Activated effector memory CD4-positive, alpha-beta T cell treated with anti-CD3 and anti-CD28 coated beads, Interleukin-2, amount 50 U/mL, for 16 hours (primary cell): ENCODE measurements at places on chromosomes 5 and 9.
A peak's percentile ranks its signal among the peaks of the same experiment; 100 is the strongest.

DNA sequence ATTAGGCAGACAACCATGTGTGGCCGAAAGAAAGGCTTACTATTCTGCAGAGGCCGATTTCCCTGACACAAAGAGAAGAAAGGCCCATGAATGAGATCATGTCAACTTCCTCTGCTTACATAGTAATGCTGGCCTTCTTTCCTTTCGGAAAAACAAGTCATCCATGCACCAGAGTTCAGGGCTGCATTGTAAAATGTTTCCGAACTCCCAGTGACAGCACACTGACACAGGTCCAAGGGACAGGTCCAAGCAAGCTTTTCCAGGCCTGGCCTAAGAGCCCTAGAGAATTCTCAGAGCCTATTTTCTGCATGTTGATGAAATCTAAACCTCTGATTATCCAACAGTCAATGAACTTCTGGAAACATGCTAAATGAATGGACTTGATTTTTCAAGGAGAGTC, 140.9 kb downstream of the ZNF608 start:
- DNase-seq = no peak

DNA sequence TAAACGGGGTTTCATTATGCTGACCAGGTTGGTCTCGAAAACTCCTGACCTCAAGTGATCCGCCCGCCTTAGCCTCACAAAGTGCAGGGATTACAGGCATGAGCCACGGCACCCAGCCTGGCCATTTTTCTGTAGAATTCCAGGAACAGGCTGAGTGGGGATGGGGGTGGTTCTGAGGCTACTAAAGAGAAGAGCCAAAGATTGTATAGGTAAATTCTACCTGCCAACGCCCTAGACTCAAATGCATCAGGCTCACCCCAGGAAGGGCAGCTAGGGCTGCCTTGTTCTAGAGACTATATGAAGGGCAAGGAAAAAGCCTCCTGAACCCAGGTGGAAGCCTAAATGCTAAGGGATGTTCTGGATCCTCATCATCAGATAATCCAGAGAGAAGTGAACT, 1.6 kb upstream of the C5orf52 start:
- no peak for DNase-seq

GRCh38 chr9:97311798-97312500, 4.5 kb downstream of the CCDC180 start:
- no peak for DNase-seq

DNA sequence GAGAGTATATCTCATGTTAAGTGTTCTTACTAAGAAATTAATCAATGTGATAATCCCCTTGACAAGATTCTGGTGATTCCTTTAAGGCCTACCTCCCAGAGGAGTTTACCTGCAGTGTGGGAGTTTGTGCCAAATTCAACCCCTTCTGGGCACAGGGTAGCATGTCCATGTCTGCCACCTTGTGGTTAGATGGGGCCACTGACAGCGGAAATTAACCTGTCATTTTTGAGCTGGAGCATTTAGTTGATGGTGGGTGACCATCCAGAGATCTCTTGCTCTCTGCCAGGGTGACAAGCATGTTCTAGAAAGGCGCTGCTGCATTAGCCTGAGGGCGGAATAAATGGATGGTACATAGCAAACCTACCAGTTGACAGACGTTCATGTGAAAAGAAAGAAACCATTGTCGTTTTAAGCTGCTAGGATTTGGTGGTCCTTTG, 132.2 kb downstream of the FBXO4 start:
- DNase-seq = peak; percentile 80

DNA sequence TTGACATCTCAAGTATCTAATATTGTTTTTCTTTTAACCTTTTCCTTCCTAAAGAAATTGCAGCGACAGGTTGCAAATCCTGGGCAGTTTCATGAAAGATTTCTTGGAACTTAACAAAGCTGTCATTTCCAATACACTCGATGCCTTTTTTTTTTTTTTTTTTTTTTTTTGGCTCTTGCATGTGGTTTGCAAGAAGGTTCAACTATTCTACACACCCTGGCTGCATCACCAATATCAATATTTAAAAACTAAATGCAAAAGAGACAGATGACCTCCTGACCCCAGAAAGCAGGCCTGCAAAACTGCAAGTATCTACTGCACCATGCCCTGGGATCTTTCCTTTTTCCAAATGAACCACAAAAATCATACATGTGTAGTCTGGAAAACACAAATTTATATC, 4.4 kb upstream of the NFIB start:
- DNase-seq = no peak

GRCh38 chr9:14396171-14396570, 82.2 kb upstream of the NFIB start:
- DNase-seq = no peak

DNA sequence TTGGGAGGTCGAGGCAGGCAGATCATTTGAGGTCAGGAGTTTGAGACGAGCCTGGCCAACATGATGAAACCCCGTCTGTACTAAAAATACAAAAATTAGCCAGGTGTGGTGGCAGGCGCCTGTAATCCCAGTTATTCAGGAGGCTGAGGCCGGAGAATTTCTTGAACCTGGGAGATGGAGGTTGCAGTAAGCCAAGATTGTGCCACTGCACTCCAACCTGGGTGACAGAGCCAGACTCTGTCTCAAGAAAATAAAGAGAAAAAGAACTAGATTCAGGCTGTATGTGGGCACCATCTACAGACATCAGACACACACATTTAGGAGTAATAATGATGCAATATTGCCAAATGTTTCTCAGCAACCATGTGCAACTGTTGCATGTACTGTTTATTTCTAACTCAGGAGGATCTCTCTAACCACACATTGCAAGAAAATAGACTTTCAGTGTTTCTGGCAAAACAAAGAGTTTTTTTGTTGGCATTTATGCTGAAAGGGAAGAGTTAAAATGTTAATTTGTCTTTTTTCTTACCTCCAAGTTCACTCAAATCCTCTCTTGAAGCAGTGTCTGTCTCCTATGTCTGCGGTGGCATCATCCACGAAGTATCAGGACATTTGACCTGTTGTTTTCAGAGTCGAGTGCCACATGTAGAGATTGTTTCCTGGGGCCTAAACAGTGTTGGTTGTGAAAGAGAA, 5.1 kb upstream of the ORM1 start:
- peak; percentile 8 for DNase-seq

DNA sequence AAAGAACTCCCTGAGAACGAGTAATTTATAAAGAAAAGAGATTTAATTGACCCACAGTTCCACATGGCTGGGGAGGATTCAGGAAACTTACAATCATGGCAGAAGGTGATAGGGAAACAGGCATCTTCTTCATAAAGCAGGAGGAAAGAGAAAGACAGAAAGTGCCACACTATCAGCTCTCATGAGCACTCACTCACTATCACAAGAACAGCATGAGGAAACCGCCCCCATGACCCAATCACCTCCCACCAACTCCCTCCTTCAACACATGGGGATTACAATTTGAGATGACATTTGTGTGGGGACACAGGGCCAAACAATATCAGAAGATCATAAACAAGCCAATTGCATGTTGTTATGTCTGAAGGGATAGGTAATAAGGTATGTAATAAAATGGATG, 935.9 kb upstream of the COX7C start:
- no peak for DNase-seq

DNA sequence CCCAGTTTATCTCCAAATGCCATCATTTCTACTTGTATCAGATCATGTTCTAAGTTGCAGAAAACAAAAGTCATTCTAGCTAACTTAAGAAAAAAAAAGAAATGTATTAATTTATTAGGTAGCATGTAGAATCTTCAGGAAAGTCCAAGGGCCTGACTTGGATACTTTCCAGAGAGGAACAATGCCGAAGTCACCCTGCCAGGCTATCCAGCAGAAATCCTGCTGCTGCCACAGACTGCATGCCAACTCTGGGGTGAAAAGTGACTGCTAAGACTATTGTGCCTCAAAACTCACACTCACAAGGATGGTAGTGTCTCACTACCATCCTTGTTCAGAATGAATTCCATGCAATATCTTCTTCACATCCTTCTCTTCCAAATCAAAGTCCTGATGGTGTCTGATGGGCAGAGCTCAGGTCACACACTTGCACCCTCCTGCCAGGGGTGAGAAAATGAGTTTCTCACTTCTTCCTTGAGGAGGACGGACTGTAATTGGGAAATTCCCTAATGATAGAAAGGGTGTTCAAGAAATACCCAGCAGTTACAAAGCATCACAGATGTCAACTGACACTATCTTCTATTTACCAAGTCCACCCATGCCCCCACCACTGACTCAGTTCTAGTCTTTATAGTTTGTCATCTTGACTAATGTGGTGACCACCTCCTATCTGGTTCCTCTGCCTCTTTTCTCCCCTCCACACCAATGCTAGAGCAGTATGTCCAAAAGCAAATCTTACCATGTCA, 279.4 kb downstream of the CWC27 start:
- no peak for DNase-seq

DNA sequence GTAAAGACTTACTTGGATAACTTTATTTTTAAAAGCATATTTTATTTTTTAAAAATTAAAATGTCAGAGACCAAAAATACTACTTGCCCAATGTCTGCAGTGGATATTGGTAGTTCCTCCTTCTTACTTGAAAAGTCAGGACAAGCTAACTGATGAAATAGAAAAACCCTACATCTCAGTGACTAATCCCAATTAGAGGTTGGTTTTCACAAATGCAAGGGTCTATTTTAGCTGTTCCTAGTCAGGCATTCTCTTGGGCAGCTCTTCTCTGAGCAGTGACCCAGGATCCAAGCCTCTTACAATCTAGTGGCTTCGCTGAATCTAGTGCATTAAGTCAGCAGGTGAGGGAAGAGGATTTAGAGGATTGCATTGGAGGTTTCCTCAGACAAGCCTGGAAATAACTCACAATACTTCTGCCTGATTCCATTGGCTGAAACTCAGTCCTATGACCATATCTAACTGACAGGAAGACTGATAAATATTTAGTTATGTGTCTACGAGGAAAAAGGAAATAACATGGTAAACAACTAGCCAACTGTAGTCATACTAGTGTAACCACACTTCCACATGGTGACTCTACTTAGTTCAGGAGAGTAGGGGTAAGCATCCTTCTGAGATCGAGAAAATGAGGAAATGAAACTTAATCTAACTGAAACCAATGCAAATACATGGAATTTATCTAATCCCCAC, 34.2 kb upstream of the MIER3 start:
- DNase-seq = no peak

- no peak for DNase-seq
These were observed 5.2 kb upstream of the HINT2 start for GRCh38 chr9:35820076-35820475.

DNA sequence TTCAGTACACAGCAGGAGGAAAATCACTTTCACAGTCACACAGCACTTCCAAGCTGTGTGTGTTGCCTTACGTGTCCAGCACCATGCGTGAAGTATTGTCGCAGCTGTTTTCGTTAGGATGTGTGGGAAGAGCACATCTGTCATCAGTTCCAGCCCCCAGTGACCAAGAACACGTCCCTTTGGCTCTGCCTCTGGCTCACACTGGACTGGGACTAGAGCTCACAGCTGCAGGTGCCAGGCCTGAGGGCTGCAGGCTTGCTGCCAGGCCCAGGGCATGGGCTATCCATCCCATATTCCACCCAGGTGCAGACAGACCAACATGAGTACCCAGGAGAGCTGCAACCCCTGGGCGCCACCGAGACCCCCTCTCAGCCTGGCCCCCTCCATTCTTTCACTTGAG, 60.5 kb upstream of the ANKRD33B start:
- no peak for DNase-seq

- peak; percentile 28 for DNase-seq
These were observed 122.8 kb downstream of the ADAMTS2 start for GRCh38 chr5:179222246-179223017.

- DNase-seq = no peak
These were observed 37.0 kb upstream of the PIK3R1 start for GRCh38 chr5:68178579-68178978.

GRCh38 chr5:121175986-121176385, 675.7 kb upstream of the FTMT start:
- no peak for DNase-seq

- DNase-seq = no peak
These were observed 12.1 kb upstream of the IQGAP2 start for GRCh38 chr5:76391014-76391413.

GRCh38 chr5:98415663-98416062, 357.8 kb upstream of the RGMB start:
- DNase-seq = no peak

GRCh38 chr5:164175083-164175482, 669.7 kb downstream of the MAT2B start:
- DNase-seq = no peak

GRCh38 chr5:1799110-1799601, 481 bp downstream of the MRPL36 start:
- no peak for DNase-seq

- peak; percentile 59 for DNase-seq
These were observed 25.4 kb downstream of the AKNA start for GRCh38 chr9:114362394-114362793.

GRCh38 chr9:12759761-12760160, 15.1 kb upstream of the LURAP1L start:
- DNase-seq = no peak

GRCh38 chr5:92694067-92694466, 887.0 kb downstream of the NR2F1-AS1 start:
- no peak for DNase-seq

DNA sequence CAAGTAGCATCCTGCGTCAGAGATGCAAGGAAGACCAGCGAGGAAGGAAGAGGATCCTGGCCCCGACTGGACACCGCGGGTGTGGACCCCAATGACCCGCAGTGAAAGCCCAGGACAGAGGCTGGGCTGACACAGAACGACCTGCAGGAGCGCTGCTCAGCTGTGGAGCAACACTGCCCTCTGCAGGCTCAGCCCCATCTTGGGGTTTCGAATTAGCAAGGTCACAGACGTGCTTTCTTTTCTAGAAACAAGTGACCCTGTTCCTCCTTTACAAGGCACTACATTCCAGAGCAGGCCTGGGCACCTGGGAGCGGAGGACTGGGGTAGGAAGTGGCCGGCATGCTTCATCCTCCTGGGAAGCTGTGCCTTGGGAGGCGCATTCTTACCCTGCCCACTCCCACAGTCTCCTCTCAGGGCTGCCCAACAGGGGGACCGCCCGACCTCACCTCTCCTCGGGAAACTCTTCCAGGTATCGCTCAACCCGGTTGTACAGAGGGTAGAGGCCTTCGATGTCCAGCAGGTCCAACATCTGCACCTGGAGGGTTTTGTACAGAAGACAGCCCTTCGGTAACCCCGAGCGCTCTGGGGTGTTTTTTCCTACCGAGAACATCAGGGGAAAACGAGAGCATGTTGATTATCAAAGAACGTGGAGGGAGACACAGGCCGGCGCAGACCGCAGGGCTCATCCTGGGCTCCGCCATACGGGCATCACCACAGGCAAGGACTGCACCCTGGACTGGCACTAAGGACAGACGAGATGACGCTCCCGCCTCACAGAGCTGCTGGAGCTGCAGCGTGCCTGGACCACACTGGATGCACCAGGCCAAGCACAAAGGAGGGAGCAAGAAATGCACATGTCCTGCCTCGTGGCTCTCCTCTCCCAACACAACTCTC, 35.0 kb downstream of the IPPK start:
- DNase-seq = peak; percentile 84

GRCh38 chr5:168227973-168228615, 63.4 kb upstream of the WWC1 start:
- DNase-seq = no peak

- DNase-seq = no peak
These were observed 91.2 kb upstream of the SPATA31C2 start for GRCh38 chr9:88229434-88229833.
